ENCODE measurements at places on chromosomes 3 and 15.

DNA sequence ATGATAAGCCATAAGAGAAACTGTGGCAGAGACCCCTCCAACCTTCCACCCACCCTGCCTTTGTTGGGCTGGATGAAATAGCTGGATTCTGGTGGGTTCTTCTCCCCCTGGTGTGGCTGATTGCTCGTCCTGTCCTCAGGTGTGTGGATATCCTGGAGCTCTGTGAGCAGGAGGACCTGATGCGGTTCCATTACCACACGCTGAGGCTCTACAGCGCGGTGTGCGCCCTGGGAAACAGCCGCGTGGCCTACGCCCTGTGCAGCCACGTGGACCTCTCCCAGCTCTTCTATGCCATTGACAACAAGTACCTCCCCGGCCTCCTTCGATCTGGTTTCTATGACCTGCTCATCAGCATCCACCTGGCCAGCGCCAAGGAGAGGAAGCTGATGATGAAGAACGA lies 306.3 kb upstream of the CHRM5 start:
- no peak for DNase-seq

DNA sequence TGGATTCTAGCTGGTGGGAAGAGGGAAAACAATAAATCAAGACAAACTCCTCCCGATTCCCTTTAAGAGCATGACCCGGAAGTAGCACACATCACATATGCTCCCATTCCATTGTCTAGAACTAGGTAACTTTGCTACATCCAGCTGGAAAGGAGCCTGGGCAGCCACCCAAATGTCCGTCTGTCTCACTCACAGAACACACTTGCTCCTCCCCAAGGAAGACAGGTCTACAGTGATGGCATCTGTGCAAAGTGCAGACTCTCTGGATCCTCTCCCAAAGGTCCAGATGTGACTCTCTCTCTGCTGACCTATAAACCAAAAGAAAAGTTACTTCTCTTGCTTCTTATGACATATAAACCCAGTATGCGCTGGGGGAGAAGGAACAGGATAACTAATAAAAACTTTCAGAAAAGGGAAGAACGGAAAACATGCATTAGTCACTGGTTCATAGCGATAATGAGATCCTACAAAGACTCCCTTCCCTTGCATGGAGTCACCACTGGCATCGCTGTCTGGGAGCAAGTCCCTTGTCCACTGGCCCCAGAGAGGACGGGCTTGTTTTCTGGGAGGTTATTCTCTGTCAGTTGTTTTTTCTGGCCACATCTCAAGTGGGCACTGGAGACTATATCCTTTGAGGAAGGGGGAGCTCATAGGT lies 29.8 kb upstream of the EPHB3 start:
- DNase-seq = no peak

- DNase-seq = no peak
These were observed 795 bp upstream of the TCF12 start for GRCh38 chr15:56917652-56918045.

GRCh38 chr3:116161575-116162525 lies 283.4 kb downstream of the LSAMP start:
- DNase-seq = no peak

DNA sequence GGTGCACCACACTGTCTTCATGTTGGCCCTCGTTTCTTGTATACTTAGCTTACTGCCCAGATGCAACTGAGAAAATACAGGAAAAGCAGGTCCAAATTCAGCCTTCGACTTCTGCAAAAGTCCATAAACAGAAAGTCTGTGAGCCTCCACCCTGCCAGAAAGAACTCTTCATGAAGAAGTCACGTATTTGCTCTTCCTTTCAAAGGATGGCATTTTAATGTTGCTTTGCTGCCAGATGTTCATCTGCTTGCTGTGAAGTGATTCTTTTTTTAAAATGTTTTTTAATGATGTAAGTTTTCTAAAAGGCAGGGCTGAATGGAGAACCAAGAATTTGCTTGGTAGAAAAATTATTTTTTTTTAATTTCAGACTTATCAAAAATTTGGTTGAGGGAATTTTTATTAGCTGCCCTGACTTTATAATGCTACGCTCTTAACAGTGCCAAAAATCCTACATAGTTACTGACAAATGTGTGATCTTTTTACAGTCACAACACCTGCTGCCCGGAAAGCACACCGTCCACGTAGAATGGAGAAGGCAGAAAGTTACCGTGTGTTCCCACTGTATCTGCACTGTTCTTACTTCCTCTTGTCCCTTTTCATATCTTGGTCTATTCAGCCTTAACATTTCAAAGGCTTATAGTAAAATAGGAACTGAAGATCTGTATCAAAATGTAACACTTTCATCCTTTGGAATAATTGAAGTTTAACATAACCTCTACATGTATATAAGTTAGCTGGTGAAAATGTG lies 136.3 kb downstream of the LRRC28 start:
- no peak for DNase-seq

GRCh38 chr3:177536873-177537272 lies 339.6 kb upstream of the TBL1XR1 start:
- DNase-seq = no peak

DNA sequence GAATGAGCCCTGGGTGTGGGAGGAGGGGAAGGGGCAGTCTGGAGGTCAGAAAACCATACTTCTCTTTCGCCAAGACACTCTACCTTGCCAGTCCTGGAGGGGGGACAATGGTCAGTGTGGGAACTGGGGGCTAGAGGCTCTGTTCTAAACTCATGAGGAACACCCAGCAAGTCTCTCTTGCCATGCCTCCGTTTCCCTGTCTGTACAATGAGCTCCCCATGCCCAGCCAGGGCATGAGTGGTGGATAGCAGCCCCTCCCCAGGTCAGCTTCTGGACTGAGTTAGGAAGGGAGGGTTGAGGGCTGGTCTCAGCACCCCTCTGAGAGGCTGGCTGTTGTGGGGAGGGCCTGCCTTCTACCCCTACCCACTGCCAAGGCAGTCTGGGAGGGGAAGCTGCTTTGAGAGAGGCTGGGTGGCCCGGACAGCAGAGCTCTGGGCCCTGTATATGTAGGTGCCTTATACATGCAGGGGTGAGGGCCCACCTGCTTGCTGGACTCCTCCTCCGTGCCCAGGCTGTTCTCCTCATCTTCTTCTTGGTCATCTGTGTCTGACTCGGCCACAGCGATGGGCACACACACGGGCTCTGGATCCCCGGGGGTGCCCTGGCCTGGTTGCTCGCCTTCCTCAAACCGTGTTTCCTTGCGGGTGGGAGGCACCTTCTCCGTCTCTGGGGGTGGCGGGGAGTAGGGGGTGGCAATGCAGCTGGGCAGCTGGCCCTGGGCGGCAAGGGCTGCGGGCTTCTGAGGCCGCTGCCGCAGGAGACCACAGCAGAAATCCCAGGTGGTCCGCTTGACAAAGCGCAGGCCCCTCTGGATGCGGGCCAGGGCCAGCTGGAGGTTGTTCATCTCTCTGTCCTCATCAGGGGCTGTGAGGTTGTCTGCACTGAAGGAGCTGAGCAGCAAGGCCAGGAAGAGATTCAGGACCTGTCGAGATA lies 68.8 kb downstream of the SCN5A start:
- no peak for DNase-seq

DNA sequence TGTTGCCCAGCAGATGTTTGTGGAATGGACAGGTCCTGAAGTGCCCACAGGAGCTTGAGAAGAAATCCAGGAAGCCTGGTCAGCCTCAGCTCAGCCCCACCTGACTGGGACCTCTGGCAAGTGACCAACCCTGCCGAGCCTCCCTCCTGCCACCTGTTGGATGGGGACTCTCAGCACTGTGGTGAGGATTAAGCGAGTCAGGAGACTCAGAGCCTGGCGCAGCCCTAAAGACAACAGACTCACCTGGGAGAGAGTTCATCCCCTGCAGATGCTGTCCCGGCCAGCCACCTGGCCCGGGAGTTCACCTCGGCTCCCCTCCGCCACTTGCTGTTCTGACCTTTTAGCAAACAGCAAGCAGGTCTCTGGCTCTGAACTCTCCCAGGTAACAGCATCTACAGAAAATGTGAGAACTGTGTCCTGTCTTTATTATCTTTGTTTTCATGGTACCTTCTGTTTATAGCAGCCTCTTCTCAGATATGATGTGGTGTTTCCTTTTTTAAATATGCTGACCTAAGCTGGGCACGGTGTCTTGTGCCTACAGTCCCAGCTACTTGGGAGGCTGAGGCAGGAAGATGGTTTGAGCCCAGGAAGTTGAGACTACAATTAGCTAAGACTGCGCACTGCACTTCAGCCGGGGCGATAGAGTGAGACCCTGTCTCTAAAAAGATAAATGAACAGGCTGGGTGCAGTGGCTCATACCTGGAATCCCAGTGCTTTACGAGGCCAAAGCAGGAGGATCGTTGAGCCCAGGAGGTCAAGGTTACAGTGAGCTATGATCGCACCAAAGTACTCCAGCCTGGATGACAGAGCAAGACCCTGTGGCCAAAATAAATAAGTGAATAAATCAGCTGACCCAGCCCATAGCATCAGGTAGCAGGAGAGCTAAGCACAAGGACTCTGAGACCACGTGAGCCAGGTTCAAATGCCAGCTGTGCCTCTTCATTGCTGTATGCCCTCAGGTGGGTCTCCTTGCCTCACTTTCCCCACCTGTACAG lies 32.4 kb upstream of the SLC6A6 start:
- DNase-seq = no peak

DNA sequence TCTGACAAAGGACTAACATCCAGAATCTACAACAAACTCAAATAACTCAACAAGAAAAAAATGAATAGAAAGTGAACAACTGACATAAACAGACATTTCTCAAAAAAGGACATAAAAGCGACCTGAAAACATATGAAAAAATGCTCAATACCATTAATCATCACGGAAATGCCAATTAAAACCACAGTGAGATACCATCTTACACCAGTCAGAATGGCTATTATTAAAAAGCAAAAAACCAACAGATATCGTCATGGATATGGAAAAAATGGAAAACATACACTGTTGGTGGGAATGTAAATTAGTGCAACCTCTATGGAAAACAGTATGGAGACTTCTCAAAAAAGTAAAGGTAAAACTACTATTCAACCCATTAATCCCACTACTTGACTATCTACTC lies 53.3 kb downstream of the ZNF385D start:
- DNase-seq = no peak

DNA sequence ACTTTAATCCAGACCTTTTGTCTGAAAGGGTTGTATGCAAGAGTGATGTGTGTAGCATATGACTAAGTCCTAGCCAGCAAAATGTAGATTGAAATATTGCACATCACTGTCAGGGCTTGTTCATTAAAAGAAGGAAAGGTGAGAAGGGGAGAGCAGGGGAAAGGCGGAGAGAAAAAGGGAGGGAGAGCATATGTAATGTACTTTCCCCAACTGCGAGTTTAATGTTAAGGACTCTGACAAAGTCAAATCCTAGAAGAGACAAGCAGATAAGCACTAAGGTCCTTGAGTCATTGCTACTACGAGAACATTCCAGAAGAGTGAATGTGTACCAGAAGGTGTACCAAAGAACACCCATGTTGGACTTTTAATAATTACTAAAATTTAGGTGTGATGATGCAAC lies 1336.7 kb downstream of the NSUN3 start:
- no peak for DNase-seq

DNA sequence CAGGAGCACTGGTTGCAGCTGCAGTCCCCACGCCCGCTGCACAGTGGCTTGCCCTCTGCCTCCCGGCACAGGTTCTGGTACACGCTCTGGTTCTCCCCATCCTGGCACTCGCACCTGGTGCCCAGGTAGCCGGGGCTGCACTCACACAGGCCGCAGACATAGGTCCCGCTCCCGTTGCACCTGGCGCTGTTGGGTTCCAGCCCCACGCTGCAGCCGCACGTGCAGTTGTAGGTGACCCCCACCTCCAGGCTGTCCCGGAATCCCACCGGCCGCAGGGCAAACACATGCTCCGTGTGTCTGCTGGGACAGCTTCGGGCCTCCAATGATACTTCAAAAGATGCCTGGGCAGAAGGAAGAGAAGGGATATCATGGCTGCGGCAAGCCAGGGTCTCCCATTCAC lies 66.2 kb downstream of the UMPS start:
- no peak for DNase-seq

DNA sequence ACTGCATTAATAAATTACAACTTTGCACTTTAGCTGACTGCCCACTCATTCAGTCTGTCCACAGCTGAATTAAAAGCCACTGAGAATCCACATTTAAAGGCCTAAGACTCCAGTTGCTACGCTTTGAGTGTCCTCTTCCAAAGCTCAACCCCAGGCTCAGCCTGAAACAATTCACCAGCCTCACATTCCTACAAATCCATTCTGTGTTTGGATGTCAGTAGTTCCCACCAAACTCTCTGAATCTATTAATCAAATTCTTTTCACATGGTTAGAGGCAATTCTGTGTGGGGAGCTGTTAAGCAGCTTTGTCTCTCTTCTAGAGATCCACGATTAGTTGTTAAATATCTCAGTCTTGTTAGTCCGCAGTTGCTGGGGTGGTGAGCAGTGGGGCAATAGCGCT lies 116.8 kb upstream of the UBE2E2 start:
- DNase-seq = no peak

- no peak for DNase-seq
These were observed 383.3 kb upstream of the ATP11B start for GRCh38 chr3:182410051-182410450.

- no peak for DNase-seq
These were observed 37.4 kb downstream of the SHQ1 start for GRCh38 chr3:72810659-72811434.

- DNase-seq = no peak
These were observed 101.7 kb upstream of the UBP1 start for GRCh38 chr3:33541918-33542317.

DNA sequence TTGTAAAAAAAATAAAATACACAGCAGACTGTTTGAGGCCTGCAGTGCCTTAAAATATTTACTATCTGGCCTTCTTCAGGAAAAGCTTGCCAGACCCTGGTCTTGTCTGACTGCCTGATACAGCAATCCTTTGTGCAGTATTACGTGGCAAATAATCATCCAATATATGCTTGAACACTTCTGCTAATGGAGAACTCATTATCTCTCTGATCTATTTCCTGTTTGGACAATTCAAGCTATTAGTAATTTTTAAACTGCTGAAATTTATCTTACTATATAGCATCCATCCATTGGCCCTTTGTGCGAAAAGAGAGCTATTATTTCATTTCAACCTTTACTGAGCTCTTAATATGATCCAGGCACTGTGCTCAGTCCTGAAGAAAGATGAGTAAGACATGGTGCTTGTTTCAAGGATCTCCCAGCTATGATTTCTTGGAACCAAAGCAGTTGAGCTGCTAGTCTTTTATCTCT lies 15.9 kb downstream of the ATG7 start:
- DNase-seq = peak; percentile 25

DNA sequence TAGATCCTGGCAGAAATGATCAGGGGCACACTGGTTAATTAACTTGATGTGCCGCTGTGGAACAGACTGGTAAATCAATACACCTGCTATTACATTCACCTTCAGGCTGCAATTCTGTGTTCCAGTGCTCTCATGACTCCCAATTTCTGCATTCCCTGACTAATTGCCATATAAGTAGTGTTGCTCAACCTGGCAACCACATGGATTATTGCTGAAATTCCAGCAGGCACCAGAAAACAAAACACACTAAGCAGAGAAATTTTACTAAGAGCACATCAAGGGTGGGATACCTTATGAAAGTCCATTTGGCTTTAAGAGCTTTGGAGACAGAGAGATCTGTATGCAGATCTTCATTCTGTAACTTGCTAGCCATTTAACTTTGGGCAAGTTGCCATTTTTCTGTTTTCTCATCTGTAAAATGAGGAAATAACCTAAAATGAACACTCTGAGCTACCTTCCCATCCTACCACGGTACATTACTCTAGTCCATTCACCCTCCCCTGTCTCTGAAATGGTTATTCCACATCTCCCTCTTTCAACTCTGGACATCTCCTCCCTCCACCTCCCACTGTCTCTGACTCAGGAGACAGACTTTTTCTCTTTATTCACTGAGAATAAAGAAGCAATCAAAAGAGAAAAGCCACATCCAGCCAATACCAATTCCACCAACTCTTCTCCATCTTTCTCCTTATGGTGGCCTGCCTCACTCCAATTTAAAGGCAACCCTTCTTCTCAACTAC lies 54.6 kb downstream of the STAC start:
- no peak for DNase-seq

- no peak for DNase-seq
These were observed 24.7 kb downstream of the CIP2A start for GRCh38 chr3:108564564-108564963.
